Activated naive CD8-positive, alpha-beta T cell treated with anti-CD3 and anti-CD28 coated beads, Interleukin-2, amount 10 ng/mL, durations not matched to agents 7 days and 5 days (primary cell): ENCODE measurements at places on chromosomes 6 and 20. TPM values are rescaled to one million over a fixed set of nuclear protein-coding genes. Genes with fewer than 3 reads are reported as not detected.

DNA sequence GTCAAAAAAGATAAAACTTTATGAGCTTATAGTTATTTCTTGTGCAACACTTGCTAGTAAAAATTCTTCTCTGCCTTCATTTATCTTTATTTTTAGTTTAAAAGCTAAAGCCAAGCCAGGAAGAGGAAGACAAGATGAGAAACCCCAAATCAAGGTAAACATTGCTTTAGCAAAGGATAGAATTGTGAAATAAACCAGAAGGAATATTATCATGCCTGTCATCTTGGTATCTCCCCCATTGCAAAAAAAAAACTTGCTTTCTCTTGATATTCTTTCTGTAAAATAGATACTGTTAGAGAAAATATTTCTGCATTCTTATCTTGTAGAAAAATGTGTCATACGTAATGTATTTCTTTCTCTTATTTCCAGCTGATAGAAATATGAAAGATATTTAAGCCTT lies 432.8 kb downstream of the GJA1 start:
- H3K36me3 ChIP-seq = no peaks in the 10 kb centered on the region
- H3K4me1 ChIP-seq = no peaks in the 10 kb centered on the region
- DNase-seq = no peak
- no peak overlapping the region for H3K4me3 ChIP-seq
- H3K27ac ChIP-seq = no peak overlapping the region
- H3K27me3 ChIP-seq = peaks cover 3% of the 10 kb centered on the region

- H3K27ac ChIP-seq = peak overlapping the region; percentile 53
- no peak overlapping the region for H3K4me3 ChIP-seq
- no peaks in the 10 kb centered on the region for H3K27me3 ChIP-seq
- H3K4me1 ChIP-seq = peaks cover 9% of the 10 kb centered on the region
- DNase-seq = no peak
- H3K36me3 ChIP-seq = no peaks in the 10 kb centered on the region
Measured at GRCh38 chr6:36743538-36744303, 46.1 kb downstream of the RAB44 start.

IMPG1 gene
- not detected for total RNA-seq

DNA sequence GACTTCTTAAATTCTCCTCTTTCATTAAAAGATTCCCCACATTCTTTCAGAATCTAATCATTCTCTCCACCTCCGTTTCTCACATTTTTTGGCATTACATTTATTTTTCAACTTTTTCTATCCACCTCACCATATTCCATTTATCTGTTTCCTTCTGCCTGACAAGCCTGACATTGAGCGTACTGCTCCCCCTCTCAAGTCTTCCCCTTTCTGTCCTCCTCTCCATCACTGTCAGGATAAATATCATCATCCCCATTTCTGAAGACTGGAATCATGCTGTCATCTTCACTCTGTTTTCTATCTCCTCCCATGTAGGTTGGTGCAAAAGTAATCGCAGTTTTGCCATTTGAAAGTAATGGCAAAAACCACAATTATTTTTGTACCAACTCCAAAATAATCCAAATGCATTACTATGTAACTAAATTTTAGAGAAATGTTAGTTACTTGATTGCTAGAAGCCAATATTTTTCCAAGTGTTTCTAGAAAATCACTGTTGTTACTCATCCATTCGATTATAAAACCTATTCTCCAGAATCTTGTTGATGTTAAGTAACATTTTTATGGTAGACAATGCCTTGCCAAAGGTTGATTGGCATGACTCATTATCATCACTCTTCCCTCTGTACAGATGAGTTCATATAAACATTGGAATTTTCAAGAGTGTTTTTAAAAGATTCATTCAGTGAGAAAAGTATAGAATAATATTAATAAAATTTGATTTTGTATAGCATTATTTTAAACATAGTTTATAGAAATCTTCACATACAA lies 292.3 kb upstream of the RNF217 start:
- H3K4me1 ChIP-seq = no peaks in the 10 kb centered on the region
- H3K4me3 ChIP-seq = no peak overlapping the region
- H3K36me3 ChIP-seq = no peaks in the 10 kb centered on the region
- H3K27ac ChIP-seq = no peak overlapping the region
- no peak for DNase-seq
